ENCODE measurements at places on chromosomes 4 and X.

- no peak for DNase-seq
Measured at GRCh38 chr4:2285613-2286381, 23.9 kb upstream of the MXD4 start.

GRCh38 chr4:145090380-145090779, 7.6 kb downstream of the ANAPC10 start:
- DNase-seq, result no peak

DNA sequence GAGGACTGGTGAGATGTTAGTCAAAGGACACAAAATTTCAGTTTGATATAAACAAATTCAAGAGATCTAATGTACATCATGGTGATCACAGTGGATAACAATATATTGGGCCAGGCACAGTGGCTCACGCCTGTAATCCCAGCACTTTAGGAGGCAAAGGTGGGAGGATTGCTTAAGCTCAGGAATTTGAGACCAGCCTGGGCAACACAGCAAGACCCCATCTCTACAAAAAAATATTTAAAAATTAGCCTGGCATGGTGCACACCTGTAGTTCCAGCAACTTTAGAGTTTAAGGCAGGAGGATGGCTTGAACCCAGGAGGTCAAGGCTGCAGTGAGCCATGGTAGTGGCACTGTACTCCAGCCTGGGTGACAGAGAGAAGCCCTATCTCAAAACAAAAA, 8.7 kb downstream of the SCARB2 start:
- no peak for DNase-seq

DNA sequence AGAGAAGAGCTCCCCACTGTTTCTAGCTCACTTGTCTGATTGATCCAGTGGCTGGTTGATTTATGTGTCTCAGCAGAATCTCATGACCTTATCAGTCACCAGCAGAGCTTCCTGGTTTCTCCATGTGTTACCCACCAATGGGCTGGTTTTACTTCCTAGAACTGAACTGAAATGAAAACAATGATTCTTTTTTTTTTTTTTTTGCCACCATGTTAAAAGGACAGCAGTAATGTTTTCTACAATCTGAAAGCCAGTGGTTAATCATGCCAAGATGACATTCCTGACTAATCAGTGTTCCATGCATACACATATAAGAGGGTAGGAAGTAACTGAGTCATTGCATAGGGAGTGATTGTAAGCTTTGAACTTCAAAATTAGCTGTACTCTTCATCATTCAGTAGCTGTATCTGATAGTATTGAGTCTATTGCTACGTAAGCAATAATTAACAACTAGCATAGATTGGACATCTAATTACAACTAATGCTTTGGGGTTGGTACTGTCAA, 67.7 kb downstream of the SLC4A4 start:
- DNase-seq, result no peak

GRCh38 chr4:129163427-129163826, 67.5 kb downstream of the C4orf33 start:
- no peak for DNase-seq

DNA sequence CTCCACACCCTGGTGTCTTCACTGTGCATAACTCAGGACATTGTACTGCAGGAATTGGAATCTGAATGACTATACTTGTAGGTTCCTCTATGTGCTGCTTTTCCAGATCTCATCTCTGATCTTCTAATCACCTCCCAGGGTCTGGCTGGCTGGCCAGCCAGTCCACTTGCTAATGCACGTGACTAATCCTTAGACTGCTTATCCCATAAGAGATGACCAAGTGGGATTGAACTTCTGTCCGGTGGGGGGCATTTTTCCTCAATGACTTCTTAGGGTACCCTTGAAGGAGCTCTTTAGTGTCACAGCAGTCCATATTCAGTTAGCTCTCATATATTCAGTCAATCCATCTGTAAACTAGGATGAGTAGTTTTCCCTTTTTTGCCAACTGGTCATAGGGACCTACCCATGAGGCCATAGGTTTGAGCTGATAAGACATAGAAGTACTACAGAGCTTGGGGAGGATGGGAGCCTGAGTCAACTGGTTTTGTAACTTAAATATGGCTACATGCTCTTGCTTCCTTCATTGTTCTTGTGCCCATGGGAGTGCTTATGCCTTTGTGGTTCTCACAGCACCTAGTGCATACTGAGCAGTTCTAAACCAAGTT, 71.9 kb upstream of the WDR1 start:
- DNase-seq, result no peak

GRCh38 chrX:14956813-14957582, 83.8 kb downstream of the MOSPD2 start:
- no peak for DNase-seq

DNA sequence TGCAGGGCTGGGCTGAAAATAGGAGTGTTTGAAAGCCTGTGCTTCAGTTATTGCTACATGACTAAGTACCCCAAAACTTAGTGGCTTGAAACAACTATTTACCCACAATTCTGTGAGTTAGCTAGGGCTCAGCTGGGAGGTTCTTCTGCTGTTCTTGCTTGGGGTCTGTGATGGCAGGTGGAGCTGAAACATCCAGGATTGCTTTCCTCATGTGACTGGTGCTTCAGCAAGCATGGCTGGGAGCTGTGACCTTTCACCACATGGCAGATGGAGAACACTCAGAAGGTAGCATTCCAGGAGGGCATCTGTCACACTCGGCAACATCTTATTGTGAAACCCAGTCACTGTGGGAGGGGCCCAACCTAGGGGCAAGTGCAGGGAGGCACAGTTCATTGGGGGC, 57.0 kb upstream of the TBC1D14 start:
- no peak for DNase-seq

DNA sequence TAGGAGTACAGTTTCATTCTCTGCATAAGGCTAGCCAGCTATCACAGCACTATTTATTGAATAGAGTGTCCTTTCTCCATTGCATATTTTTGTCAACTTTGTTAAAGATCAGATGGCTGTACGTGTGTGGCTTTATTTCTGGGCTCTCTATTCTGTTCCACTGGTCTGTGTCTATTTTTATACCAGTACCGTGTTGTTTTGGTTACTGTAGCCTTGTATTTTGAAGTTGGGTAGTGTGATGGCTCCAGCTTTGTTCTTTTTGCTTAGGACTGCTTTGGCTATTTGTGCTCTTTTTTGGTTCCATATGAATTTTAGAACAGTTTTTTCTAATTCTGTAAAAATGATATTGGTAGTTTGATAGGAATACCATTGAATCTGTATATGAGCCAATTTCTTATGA, 182.1 kb upstream of the DIAPH2 start:
- DNase-seq, result no peak

DNA sequence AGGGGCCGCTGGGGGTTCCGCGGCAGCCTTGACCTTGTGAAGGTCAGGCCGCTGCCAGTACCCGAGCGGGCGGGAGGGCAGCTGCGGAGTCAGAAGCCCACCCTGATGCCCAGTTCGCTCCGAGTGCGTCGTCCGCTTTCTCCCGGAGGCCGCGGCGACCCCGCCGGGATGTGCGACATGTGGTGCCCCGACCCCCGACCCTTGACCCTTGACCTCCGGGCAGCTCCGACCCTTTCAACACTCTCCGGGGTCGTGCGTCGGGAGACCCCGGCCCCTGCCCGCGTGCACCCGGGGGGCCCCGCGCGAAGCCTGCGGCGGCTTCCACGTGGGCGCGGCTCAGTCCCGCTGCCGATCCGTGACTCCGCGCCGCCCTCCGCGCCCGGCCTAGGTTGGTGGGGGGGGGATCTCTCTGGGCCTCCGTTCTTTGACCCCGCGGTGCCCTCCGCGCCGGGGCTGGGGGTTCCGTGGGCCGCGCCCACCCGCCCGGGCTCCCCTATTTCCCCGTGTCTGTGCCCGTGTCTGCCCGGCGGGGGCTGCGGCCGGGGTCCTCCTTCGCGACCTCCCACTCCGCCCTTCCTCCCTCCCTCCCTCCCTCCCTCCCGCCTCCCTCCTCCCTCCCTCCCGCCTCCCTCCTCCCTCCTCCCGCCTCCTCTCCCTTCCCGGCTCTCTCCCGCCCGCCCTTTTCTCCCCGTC, 609 bp upstream of the SLC25A6 start:
- no peak for DNase-seq

DNA sequence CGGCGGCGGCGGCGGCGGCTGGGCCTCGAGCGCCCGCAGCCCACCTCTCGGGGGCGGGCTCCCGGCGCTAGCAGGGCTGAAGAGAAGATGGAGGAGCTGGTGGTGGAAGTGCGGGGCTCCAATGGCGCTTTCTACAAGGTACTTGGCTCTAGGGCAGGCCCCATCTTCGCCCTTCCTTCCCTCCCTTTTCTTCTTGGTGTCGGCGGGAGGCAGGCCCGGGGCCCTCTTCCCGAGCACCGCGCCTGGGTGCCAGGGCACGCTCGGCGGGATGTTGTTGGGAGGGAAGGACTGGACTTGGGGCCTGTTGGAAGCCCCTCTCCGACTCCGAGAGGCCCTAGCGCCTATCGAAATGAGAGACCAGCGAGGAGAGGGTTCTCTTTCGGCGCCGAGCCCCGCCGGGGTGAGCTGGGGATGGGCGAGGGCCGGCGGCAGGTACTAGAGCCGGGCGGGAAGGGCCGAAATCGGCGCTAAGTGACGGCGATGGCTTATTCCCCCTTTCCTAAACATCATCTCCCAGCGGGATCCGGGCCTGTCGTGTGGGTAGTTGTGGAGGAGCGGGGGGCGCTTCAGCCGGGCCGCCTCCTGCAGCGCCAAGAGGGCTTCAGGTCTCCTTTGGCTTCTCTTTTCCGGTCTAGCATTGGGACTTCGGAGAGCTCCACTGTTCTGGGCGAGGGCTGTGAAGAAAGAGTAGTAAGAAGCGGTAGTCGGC, 528 bp downstream of the FMR1 start:
- DNase-seq, result peak; percentile 37

DNA sequence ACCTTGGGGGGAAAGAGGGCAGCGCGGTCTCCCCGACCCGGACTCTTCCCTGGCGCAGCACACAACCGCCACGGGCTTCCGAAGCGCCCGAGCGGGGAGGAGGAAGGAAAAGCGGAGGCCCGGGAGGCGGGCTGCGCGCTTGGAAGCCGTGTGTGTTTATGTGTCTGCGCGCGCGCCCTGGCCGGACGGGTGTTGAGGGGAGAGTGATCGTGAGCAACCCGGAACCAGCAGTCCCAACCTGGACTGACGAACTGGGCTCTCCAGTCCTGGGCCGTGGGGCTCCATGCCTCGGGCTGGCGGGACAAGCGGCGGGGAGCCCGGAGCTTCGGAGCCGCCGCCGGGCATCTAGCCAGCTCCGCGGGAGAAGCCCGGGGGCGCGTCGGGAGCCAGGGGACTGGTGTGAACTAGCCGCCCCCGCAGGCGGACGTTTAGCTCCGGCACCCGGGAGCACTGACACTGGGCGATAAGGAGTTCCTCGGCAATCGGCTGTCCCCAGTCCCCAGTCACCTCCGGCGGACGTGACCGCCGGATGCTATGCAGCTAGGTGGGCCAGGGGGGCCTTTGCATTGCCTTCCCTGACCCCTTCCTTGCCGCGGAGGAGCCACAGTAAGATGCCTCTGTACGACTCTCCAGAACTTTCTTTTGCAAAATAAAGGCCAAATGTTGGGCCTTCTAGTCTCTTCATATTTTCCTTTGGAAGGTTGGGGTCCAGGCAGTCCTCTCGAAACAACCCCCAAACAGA, 74.8 kb upstream of the BCOR start:
- peak; percentile 64 for DNase-seq

- no peak for DNase-seq
Measured at GRCh38 chr4:159787901-159788300, 685.0 kb downstream of the RAPGEF2 start.

- DNase-seq, result no peak
Measured at GRCh38 chrX:48890296-48890925, 7.2 kb downstream of the TIMM17B start.

DNA sequence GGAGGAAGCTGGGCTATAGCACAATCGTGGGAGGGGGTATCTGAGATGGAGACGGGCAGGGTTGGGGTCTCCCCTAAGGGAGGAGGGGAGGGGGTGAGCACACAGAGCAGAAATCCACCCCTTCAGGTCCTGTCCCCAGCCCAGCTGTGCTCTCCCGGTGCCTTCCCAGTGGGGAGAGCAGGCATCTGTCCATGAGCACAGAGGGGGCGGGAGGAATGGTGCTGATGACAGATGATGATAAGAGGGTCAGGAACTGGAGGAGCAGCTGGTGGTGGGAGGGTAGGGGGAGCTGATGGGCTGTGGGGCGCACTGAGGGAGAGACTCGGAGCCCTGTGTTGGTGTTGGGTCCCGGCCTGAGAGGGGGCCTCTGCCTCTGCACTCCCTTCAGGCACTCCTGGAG, 8.6 kb downstream of the ATP2B3 start:
- DNase-seq, result no peak

DNA sequence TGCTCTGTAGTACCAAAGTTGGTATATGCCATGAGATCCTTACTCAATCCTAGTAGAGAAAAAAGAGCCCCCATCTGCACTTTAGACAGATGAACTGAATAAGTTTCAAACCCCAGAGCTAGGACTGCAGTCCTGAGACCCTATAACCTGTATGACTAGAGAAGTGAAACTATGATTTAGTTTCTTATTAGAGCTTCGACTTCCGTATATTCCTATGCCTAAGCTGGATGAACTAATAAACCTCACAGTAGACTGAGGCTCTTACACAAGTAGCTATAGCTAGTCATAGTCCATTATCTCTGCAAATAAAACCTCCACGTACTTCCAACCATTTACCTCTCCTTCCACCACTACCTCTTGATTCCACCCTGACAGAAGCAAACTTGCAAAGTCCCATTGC, 6.3 kb upstream of the OTUD4 start:
- DNase-seq, result no peak

- DNase-seq, result no peak
Measured at GRCh38 chr4:105329081-105329480, 144.8 kb downstream of the PPA2 start.

GRCh38 chrX:68193786-68194185, 239.5 kb downstream of the OPHN1 start:
- no peak for DNase-seq

GRCh38 chrX:134883137-134883700, 107.6 kb upstream of the SMIM10 start:
- no peak for DNase-seq

- peak; percentile 66 for DNase-seq
Measured at GRCh38 chr4:40908702-40909362, 159.1 kb downstream of the NSUN7 start.

GRCh38 chr4:36140421-36140820, 103.9 kb downstream of the ARAP2 start:
- no peak for DNase-seq

- no peak for DNase-seq
Measured at GRCh38 chr4:160928482-160928881, 1235.3 kb downstream of the FSTL5 start.

- DNase-seq, result no peak
Measured at GRCh38 chrX:41064018-41064417, 21.2 kb upstream of the USP9X start.

- DNase-seq, result peak; percentile 9
Measured at GRCh38 chr4:47668810-47669408, 169.0 kb downstream of the CORIN start.

DNA sequence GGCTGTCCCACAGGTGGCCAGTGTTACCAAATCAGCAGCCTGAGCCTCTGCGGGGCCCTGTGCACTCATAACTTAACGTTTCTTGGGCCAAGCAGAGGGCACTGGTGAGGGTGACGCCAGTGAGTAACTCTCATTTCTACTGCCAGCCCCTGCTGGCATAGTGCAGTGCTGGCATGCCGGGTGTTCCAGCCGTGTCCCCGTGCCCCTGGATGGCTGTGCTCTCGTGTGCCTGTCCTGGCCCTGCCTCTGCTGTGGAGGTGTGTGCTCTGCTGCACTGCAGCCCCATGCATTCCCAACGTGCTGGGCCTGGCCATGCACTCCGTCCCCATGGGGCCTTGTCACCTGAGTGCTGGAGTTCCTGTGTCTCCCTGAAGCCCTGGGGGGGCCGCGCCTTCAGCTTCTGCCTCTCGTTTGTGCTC, 14.7 kb downstream of the TBC1D14 start:
- no peak for DNase-seq

All from CD4-positive, alpha-beta T cell treated with Interleukin-17A for 4 hours (primary cell).